ENCODE measurements at places on chromosomes 7 and 10.

- peak; percentile 18 for DNase-seq
Observed at GRCh38 chr10:102540023-102540422, 36.3 kb downstream of the SUFU start.

DNA sequence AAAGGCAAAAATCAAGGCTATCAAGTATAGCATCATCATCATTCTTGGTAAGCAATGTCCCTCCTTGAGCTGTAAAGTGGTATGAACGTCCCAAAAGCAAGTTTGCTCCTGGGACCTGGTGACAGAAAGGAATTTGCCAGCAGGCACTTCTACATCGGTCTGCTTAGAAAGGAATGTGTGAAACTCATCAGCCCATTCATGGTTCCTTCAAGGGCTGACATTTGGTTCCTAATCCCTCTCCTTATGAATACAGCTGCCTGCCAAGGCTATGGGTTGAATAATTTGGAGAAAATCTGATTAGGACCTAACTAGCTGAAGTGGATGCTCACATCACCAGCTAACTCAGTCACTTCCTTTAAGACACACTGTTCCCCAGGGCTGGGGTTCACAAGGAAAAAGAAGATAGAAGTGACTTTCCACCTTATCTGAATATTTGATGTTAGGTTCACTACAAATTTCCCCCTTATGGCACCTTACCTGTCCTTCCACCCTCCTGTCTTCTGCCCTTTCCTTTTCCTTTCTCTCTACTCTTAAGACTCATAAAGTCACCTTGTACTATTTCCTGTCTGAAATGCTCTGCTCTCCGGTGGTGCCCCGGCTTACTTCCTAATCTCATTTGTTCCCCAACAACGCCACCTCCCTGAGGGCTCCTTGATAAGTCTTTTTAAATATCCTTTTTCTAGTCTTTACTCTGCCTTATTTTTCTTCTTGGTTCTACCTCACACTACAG, 187.1 kb downstream of the NPSR1 start:
- no peak for DNase-seq

GRCh38 chr10:61547297-61547696, 94.1 kb upstream of the TMEM26 start:
- no peak for DNase-seq

GRCh38 chr10:79027147-79028055, 41.4 kb upstream of the ZMIZ1 start:
- DNase-seq: peak; percentile 45

DNA sequence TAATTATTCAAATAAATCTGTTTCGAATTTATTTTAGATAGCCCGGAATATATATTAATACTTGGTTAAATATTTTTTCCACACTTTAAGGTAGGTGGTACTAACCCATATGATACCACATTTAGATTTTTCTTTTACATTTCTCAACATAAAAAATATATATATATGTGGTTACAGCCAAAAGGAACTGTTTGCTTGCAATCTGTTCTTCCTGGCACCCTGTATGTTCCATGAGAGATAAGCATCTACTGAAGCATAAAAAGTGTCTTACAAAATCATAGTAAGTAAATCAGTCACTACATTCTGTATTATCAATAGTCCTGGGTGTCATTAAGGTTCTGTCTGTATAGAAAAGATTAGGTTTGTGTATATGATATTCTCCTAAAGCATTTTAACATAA, 726.8 kb downstream of the GRM8 start:
- no peak for DNase-seq

- no peak for DNase-seq
Observed at GRCh38 chr10:129497013-129497412, 30.0 kb downstream of the MGMT start.

- DNase-seq: no peak
Observed at GRCh38 chr10:77574438-77574837, 63.2 kb downstream of the KCNMA1 start.

GRCh38 chr7:139365336-139365735, 5.6 kb downstream of the LUC7L2 start:
- no peak for DNase-seq

GRCh38 chr10:1035201-1035600, 9.5 kb upstream of the IDI2 start:
- no peak for DNase-seq

GRCh38 chr10:42753126-42753506, 29.5 kb upstream of the BMS1 start:
- DNase-seq: peak; percentile 82

GRCh38 chr10:62182595-62182994, 86.0 kb downstream of the RTKN2 start:
- no peak for DNase-seq

- no peak for DNase-seq
Observed at GRCh38 chr7:64626083-64626469, 39.9 kb upstream of the ZNF107 start.

GRCh38 chr10:70537398-70538194, 59.0 kb downstream of the PALD1 start:
- peak; percentile 46 for DNase-seq

- DNase-seq: no peak
Observed at GRCh38 chr7:74044366-74045350, 16.7 kb downstream of the ELN start.

- DNase-seq: no peak
Observed at GRCh38 chr10:133349577-133350011, 2.4 kb downstream of the PRAP1 start.

DNA sequence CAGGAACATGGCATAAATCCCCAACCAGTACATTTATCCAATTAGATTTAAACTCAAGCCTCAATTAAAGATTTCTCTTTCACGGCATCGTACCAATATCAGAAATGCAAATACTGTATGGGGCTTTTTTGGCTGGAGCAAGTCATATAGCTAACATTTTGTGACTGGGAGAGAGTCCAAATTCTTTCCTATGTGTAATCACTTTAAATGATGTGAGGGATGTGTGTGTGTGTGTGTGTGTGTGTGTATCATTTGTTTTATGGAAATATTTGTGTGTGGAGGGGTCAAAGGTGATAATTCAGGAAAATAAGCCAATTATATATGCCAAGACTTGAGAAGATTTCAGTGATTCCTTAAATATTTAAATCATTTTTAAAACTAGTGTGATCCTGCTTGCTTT, 196.6 kb downstream of the TRIL start:
- no peak for DNase-seq

- no peak for DNase-seq
Observed at GRCh38 chr7:155435110-155435509, 22.8 kb upstream of the EN2 start.

GRCh38 chr10:124206616-124207015, 113.2 kb upstream of the CHST15 start:
- DNase-seq: no peak

DNA sequence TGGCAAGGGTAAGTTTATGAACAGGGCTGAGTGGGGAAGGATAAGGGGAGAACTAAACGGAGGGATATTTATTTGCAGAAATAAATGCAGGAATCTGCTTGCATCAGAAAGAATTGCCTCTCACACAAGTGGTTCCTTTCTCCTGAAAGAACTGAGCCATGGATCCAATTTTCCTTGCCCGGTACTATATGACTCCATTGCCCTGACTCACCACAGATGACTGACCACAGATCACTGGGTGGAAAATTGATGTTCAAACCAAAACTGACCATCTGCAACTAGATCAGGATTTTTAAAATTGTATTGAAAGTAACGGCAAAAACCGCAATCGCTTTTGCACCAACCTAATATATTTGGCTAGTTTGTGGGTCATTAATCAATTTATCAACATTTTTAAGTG, 6.2 kb upstream of the MACC1 start:
- no peak for DNase-seq

DNA sequence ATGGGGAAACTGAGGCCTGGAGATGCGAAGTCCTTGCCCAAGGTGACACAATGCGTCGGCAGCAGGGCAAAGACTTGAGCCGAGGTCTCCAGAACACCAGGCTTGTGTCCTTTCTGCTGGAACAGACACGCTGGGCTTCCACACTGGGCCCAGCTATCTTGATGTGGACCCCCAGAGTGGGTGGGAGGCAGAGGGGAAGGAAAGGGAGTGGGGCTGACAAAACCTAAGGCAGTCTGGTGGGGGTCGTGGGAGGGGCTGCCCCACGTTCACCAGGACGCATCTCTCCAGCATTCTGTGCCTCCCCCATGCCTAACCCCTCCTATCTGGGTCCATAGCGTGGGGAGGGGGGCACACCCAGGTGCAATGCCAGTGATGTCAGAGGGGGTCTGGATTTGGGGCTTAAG, 38.1 kb downstream of the PPIF start:
- no peak for DNase-seq

GRCh38 chr10:73359492-73359891, 828 bp upstream of the CFAP70 start:
- no peak for DNase-seq

- no peak for DNase-seq
Observed at GRCh38 chr10:117509573-117509972, 33.0 kb upstream of the EMX2 start.

- no peak for DNase-seq
Observed at GRCh38 chr10:47123716-47124288, 176.2 kb upstream of the GDF10 start.

DNA sequence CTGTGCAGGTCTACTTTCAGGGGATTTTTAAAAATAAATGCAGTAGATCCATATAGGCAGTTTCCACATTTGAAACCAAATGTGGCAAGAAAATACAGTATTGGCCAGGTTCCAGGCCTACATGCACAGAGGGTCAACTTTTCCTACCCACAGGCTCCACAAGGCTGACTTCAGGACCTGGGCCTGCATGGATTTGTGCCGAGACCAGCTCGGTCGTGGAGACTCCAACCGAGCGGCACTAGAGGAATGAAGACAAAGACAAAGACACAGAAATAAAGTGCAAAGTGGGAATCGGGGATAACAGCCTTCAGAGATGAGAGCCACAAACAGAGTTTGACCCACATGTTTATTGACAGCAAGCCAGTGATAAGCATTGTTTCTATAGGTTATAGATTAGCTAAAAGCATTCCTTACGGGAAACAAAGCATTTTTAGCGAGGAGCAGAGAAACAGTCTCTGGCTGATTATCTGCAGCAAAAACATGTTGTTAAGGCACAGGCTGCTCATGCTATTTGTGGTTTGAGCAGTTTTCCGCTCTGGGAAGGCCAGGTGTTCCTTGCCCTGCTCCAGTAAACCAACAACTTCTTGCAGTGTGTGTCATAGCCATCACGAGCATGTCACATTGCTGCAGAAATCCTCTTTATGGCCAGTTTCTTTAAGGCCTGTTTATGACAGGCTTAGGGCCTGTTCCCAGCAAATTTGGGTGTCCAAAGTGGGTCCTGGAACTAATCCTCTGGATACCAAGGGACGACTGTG, 52.6 kb downstream of the ZNF37A start:
- DNase-seq: no peak

DNA sequence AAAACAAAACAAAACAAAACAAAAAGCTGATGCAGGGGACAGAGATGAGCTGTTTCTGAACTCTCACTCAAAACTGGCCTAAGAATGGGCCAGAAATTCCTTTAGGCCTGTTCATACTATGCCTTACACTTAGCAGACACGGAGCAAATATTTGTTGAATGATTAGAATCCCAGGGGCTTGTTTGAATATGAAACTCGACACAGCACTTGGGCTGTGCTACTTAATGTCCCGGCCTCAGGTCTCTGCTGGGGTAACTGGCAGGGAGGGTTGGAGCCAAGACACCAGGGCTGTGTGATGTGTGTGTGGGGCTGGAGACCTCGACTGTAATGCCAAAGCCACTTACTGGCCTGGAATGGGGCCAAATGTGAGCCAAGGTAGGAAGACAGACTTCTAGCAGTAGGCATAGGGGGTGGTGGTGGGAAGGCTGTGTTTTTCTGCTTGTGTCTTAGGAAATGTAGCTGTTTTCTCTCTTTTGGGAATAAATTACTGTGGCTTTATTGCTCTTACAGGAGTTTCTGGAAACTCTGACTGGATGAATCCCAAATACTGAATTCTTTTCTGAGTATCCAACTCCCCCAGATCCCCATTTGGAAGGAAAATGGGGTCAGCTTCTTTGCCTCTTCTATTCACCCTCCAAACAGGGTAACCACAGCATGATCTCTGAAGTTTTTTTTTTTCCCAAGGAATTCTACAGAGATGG, 66.7 kb downstream of the EMX2 start:
- DNase-seq: peak; percentile 48

GRCh38 chr10:129811208-129811607, 152.9 kb downstream of the EBF3 start:
- no peak for DNase-seq

DNA sequence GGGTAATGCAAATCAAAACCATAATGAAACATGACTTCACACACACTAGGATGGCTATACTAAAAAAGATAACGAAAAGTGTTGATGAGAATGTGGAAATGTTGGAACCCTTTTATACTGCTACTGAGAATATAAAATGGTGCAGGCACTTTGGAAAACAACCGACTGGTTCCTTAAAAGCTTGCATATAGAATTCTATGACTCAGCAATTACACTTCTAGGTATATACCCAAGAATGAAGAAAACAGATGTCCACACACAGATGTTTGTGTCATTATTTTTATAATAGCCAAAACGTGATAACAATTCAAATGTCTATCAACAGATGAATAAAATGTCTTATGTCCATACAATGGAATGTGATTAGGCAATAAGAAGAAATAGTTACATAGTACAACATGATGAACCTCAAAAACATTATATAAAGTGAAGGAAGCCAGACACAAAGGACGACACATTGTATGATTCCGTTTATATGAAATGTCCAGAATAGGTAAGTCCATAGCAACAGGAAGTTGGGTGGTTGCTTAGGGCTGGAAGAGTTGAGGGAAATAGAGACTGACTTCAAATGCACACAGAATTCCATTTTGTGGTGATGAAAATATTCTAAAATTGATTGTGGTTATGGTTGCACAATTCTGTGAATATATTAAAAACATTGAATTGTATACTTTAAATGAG, 148.3 kb upstream of the PHYHIPL start:
- no peak for DNase-seq

DNA sequence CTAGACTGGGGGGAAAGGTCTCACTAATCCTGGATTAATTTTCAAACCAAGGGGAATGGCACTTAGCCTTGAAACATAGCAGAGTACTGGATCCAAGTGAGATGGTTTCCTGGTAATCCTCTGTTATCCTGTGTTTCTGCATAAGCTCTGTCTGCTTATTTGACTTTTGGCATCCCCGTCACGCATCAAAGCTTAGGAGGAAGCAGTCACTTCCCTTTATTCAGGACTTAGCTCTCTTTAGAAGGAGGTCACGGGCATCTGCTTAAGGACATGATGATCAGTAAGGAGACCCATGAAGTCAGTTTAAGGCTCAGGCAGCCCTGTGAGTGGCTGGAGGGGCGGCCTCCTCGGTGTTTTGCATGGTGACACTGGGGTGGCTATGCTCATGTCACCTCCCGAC, 30.0 kb downstream of the TSPAN15 start:
- no peak for DNase-seq

GRCh38 chr10:114767101-114767985, 54.2 kb upstream of the FHIP2A start:
- peak; percentile 66 for DNase-seq

DNA sequence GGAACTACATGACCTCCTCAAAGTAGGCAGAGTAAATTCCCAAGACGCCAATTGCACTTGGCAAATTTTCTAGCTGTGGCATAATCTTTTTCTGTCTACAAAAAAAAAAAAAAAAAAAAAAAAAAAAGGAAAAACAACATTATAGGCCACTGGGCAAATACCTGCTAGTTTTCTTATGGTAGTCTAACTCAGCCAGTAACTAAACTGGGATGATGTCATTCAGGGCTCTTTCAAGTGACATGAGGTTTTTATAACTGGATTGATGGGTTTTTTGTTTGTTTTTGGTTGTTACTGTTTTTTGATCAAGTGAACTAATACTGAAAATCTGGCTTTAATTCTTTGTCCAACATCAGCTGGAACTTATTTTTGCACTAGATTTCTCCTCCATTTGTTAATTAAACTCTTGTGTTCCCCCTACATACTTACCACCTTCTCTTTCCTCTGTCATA, 7.4 kb upstream of the VIM start:
- no peak for DNase-seq

All from hepatocyte (in vitro differentiated cells).